Colonic mucosa (tissue), 4 donors: ENCODE measurements at places on chromosomes 1 and 21. TPM values are rescaled to one million over a fixed set of nuclear protein-coding genes. Genes with fewer than 3 reads are reported as not detected.
A peak's percentile ranks its signal among the peaks of the same experiment; 100 is the strongest.

The ERRFI1 gene
- 22.3 TPM for total RNA-seq

The VWA1 gene
- total RNA-seq, result 74.0 TPM

The CSMD2 gene
- 0.10 TPM for total RNA-seq

The GSTM3 gene
- 4.9 TPM for total RNA-seq

The INAVA gene
- total RNA-seq, result 167 TPM

The ALPL gene
- 1.7 TPM for total RNA-seq

The AGTRAP gene
- 34.9 TPM for total RNA-seq

DNA sequence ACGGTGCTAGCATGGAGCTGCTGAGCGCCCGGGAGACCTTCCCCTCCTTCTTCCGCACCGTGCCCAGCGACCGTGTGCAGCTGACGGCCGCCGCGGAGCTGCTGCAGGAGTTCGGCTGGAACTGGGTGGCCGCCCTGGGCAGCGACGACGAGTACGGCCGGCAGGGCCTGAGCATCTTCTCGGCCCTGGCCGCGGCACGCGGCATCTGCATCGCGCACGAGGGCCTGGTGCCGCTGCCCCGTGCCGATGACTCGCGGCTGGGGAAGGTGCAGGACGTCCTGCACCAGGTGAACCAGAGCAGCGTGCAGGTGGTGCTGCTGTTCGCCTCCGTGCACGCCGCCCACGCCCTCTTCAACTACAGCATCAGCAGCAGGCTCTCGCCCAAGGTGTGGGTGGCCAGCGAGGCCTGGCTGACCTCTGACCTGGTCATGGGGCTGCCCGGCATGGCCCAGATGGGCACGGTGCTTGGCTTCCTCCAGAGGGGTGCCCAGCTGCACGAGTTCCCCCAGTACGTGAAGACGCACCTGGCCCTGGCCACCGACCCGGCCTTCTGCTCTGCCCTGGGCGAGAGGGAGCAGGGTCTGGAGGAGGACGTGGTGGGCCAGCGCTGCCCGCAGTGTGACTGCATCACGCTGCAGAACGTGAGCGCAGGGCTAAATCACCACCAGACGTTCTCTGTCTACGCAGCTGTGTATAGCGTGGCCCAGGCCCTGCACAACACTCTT lies 1.1 kb downstream of the TAS1R3 start:
- no peak for DNase-seq

DNA sequence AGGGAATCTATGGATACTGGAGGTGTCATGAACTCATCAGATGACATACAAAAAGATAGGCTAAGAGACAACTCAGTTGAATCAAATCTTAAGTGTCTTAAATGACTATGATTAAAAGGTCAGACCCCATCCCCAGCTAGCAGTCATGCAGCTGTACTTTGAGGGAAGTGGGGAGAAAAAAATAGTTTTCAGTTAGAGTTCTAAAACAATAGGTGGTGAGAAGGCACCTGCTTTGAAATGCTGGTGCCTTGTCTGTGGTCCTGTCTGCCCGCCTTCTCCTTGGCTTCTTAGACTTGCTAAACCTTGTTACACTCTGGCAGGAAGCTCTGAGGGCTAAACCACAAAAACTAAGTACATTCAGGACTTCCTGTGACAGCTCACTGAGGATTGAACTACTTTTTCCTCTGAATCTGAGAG lies 15.3 kb downstream of the CD2 start:
- DNase-seq, result no peak

DNA sequence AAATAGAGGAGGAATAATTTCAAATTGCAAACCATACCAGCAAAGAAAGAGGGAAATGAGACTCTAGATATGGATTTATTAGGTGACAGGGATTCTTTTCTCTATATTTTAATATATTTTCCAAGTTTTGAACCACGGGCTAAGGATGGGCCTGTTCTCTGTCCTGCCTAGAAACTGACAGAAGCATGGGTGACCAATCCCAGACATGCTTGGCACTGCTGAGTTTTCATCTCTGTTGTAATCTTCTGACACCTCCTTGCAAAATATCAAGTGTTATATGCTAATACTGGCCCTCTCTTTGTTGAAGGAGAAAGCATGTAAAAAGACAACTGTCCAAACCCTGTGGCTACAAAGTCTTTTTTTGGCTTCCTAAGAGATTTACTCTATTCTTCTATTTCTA lies 774 bp upstream of the ANGPTL7 start:
- DNase-seq, result no peak

GRCh38 chr1:212671342-212672031 lies 28.2 kb downstream of the BATF3 start:
- DNase-seq, result no peak

GRCh38 chr21:17829472-17829871 lies 10.3 kb upstream of the C21orf91 start:
- no peak for DNase-seq

- DNase-seq, result no peak
Measured at GRCh38 chr1:35539073-35539823, 18.0 kb downstream of the KIAA0319L start.

DNA sequence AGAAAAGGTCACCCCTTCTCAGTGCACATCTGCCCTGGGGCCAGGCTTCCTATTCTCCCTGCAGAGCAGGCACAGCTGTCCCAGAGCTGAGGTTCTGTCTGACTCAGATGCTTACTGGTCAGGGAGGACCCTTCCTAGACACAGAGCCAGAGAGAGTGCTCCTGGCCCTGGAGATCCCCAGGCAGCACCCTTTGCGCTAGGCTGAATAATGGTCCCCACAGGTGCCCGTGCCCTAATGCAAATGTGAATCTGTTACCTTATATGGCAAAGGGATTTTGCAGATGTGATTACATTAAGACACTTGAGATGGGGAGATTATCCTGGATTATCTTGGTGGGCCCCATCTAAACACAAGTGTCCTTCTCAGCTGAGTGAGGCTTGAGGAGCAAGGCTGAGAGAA lies 2.6 kb upstream of the TNNI1 start:
- no peak for DNase-seq

- peak; percentile 67 for DNase-seq
Measured at GRCh38 chr1:99986656-99987225, 16.9 kb downstream of the SLC35A3 start.

DNA sequence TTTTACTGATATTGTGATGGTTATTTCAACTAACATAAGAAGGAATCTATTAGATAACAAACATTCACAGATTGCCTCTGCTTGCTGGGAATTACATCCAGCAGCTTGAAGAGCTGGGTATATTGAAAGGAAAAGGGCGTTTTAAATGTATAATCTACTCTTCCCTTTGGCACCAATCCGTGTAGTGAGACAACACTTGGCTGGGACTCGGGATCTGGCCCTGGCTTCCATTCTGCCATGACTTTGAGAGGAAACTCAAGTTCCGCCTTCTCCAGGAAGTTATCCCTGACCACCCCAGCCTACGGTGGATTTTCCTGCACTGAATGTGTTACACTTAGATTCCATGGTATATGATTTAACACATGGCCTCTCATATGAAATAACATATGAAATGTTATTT lies 86.9 kb upstream of the UBE2U start:
- no peak for DNase-seq

DNA sequence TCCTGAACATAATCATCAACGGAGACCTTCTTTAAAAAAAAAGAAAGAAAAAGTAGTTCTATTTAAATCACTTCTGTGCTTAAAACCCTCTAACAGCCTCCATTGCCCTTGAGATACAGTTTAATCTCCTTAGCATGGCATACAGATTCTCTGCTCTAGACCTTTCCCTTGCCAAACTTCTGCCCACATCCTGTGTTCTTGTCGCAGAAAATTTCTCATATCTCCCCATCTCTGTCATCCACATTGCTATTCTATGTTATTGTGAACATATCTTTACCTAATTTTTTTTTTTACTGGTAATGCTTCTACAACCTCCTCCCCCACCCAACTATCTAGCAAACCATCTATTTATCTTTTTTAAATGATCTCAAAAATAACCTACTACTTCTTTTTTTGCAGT lies 135.7 kb upstream of the PROX1 start:
- no peak for DNase-seq

GRCh38 chr1:52738893-52739292 lies 12.6 kb downstream of the ZYG11B start:
- DNase-seq, result no peak

DNA sequence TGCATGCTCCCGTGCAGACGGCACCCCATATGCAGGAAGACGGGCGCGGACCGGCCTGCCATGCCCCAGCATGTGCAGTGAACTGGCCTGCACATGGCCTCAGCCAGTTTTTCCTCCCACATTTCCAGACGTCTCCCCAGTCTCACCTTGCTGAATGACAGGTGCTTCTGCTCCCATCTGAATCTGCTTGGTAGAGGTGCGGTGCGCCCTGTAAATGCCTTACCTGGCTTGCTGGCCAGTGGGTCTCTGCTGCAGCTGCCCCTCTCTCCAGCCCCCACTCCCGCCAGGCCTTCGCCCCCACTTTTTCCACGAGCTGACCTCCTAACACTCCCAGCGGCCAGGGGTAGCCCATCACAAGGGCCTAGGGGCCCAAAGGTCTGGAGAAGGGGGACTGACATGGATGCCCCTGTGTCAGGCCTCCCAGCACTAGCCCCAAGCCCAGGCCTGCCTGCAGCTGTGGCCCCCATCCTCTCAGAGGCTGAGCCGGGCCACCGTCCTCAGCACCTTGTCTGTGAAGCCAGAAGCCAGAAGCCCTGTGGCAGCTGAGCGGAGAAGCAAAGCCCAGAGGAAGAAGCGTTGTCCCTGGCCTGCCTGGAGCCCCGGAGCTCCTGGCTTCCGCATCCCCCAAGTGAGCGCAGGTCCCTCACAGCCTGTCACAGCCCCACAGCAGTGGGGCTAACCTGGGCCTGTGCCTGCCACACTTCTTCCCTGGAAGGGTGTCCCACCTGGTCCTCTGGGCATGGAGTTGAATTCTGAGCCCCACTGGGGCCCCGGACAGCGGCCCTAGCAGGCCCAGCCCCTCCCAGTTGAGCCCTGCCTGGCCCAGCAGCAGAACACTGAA lies 3.7 kb upstream of the SLC19A1 start:
- DNase-seq, result peak; percentile 15

DNA sequence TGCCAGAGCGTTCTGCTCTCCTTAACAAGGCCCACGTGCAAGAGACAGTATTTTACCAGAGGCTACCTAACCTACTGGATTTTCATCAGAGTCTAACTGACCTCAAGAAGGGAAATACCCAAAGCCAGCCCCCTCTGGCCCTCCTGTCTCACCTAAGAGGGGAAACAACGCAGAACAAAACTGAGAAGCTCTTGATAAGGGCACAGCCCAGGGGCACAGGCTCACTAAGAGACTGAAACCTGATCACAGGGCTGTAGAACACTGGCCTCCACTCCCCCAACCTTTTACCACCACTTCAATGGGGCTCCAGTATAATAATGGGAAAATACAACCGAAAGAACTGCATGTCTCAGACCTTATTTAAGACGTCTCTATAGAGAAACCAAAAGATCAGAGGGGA lies 449.5 kb upstream of the CAMK1G start:
- DNase-seq, result no peak

GRCh38 chr1:145784409-145784808 lies 39.5 kb downstream of the RNF115 start:
- no peak for DNase-seq

DNA sequence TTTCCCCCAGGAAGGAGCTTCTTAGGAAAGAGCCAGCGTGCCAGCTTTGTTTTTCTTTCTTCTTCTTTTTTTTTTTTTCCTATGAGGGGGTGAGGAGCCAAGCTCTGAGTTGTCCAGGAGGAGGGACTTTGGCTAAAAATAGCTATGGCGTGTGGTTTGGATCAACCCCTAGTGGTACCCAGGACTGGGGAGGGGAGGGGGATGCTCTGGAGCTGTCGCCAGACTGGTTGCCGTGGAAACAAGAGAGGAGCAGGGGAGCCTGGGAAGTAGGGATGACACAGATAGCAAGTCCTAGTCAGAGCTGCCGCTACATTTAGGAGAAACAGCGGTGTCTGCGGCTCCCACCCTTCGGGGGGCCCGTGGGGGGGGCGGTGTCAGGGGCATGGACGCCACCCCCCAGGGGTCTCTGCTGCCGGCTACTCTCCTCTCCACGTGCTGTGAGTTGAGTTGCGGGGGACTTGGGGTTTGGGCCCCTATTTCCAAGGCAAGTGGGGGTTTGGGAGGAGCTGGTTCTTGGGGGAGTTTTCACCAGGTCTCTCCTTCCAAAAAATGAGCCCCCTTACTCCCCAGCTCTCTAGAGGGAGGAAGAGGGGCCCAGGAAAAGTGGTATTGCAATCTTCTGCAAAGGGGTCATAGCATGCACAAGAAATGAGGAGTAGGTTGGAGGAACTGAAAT lies at the start of gene KCNJ9:
KCNJ9 (plus strand) TSS at position 278 of the 676 bp plus-strand sequence. CDS start 2,493 bp downstream, outside the sequence.
- no peak for DNase-seq

DNA sequence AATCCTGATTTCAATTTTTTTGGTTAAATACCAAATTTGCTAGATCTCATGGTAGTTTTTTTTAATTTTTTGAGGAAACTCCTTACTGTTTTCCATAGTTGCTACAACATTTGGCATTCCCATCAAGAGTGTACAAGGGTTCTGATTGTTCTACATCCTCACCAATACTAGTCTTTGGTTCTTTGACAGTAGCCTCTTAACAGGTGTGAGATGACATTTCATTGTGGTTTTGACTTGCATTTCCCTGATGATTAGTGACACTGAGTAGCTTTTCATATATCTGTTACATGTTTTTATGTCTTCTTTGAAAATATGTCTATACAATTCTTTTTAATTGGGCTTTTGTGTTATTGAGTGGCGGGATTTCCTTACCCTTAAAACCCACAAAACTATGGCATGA lies 20.9 kb upstream of the RGS13 start:
- no peak for DNase-seq

DNA sequence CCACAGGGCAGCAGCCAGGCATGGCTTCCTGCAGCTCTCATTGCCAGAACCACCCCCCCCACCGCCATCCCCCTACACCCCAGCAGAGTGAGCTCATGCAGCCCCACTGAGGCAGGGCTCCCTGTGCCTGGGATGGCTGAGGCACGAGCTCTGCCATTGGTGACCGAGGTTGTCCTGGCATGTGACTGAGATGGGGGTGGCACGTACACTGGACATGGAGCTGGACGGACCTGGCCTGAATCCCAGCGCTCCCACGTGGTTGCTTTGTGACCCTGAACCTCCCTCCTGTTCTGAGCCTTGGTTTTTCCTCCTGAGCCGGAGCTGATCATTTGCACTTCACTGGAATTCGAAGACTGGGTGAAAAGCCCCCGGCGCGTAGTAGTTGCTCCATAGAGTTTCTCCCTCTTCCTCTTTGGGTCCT lies 28.3 kb downstream of the ALPL start:
- no peak for DNase-seq

GRCh38 chr1:52360595-52360968 lies 5.4 kb downstream of the CC2D1B start:
- DNase-seq, result no peak

DNA sequence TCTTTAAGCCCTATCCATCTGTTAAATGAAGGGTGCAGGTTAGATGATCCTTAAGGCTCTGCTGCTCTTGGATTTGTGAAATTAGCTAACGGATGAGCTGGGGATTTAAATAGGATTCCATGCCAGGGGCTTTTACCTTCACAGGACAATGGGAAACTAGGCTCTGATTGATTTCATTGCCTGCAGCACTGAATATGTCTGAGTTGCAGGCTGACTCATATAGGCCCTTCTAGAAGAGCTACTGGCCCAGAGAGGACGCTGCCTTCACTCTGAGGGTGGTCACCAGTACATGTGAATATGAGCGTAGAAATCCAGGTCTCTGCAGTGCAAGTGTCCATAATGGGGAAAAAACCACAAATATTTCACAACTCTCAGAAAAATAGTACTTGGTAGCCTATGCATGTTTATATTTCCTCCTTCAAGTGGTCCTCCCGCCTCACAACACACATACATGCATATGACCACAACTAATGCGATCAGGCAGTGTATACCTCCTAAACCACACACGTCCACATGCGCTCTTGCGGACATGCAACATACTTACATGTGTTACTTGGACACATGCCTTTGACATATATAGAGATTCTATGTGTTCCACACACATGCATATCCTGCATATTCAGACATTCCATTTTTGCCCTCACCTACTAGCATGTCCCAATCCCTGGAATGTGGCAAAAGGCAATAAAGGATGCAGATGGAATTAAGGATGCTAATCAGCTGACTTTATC lies 233.8 kb upstream of the JUN start:
- DNase-seq, result no peak
